Myocyte (in vitro differentiated cells): ENCODE measurements at places on chromosomes 12 and 14.
A peak's percentile ranks its signal among the peaks of the same experiment; 100 is the strongest.

DNA sequence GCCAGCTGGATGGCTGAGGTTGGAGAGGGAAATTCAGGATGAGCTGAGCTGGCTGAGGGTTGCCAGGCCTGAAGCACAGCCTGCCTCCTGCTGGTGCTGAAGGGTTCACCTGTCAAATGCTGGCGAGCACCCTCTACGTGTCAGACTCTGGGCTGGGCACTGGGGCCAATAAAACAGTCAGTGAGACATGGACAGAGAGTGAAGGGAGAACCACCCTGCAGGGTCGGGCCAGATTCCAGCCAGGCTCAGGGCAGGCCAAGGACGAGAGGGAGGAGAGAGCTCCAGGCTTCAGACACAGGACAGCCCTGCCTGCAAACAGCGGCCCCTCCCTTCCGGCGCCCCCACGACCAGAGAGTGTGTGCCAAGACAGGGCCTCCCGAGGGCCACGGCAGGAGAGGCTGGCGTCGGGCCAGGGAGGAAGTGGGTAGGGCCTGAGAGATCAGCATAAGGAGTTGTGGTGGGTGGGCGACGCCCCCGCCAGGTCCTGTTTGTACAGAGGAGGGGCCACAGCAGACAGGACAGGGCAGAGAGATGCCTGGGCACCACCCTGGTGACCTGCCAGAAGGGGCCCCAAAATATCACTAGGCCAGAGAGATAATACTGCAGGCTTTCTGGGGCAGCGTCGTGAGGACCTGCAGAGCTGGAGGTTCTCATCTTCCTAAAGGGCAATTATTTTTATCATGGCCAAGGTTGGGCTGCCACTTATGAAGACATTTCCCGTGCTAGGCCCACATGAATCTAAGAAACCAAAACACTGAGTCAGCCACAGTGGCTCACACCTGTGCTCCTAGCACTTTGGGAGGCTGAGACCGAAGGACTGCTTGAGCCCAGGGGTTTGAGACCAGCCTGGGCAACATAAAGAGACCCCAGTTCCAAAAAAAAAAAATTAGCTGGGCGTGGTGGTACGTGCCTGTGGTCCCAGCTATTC is 73.1 kb upstream of the GPR68 start:
- no peak for DNase-seq

DNA sequence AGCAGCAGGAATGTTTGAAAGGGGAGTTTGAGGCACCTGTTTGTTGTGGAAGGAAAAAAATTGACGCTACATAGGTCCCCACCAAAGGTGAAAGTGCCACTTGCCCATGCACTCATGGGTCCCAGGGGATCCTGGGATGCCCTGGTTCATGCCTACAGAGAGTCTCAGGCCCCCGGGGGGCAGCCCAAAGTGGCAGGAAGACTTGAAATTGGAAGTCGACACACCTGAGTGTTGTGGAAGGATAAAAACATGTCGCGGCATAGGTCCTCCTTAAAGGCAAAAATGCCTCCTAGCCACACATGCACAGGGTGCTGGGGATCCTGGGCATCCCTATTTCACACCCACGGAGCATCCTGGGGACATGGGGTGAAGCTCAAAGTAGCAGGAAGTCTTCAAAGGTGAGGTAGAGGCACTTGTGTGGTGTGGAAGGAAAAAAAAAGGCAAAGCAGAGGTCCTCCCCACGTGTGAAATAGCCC is 576.1 kb downstream of the ALG10 start:
- no peak for DNase-seq

- no peak for DNase-seq
Measured at GRCh38 chr12:18576648-18577047, 161.2 kb downstream of the PLCZ1 start.

DNA sequence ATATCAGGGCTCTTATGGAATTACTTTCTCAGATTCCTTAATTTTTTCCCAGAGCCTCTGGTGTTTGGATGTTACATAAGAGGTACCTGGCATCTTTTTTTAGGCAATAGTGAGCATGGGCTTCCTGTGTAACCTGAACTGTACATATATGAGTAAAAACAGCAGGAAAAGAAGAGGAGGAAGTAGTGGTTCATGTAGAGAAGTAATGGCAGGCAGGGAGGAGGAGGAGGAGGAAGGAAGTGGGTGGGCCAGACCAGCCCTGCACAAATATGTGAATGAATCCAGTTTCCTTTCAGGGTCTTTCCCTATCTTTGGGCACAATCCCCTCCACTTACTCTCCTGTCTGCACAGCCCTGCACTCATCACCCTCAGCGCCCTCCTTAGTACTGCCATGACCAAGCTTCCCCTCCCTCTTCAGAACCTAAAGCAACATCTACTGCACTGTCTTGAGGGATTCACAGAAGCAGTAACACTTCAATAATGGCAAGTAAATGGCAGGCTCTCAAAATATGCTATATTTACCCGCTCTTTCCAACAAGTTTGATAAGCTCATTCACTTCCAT is 40.9 kb upstream of the GSG1 start:
- no peak for DNase-seq

GRCh38 chr14:77880056-77880455 is 80.1 kb downstream of the ADCK1 start:
- DNase-seq: no peak

DNA sequence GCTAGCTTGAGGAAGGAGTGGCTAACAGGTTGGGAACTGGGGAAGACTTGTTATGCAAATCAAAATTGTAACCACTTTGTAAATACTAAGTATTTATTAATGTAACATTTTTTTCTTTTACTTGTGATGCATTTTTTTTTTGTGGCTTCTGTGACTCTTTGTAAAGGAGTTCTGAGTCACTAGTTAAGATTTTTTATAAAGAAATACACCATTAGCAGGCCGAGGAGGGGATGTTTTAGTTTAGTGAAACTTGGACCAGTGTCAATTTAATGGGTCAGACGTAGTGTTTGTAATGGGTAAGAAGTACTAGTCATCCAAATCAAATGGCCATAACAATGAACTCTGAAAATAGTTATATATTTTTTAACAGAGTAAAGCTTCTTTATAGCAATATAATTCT is 43.1 kb downstream of the AKAP6 start:
- peak; percentile 60 for DNase-seq

- DNase-seq: no peak
Measured at GRCh38 chr12:32332446-32332845, 66.9 kb upstream of the FGD4 start.

GRCh38 chr12:43653289-43653915 is 101.4 kb upstream of the ADAMTS20 start:
- DNase-seq: peak; percentile 61

- DNase-seq: no peak
Measured at GRCh38 chr12:96874211-96874610, 32.8 kb upstream of the NEDD1 start.

DNA sequence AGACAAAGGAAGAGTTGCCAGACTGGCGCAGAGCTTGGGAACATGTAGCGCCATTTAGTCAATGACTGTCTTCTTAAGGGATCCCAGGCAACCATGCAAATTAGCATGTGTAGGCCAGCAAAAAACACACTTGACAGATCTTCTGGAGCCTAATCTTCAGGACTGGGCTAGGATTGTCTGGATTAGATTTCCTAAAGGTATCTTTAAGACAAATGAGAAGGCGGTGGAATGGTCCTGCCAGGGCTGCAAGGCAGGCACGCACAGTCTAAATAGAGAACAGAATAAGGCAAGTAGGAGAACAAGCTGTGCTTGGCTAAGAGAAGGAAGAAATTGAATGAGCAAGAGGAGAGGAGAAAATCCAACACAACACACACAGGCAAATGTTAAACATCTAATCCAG is 80.0 kb downstream of the CIT start:
- DNase-seq: no peak

DNA sequence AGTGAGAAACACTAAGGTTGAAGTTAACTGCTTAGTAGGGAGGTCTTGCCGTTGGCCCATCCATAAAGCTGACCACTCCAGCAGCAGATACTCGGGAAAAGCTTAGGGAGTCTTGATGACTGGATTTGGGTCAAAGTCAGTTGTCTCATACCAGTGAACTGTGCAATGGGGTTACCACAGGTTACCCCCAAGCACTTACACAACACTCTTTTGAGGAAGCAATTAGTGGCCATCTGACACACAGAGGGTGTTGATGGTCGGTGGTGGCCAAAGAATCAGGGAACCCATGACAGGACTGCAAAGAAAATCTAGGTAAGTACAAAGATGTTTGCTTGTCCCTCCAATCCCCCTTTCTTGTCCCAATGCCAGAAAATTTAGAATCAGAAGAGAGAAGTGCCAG is 410.2 kb downstream of the APAF1 start:
- DNase-seq: no peak

DNA sequence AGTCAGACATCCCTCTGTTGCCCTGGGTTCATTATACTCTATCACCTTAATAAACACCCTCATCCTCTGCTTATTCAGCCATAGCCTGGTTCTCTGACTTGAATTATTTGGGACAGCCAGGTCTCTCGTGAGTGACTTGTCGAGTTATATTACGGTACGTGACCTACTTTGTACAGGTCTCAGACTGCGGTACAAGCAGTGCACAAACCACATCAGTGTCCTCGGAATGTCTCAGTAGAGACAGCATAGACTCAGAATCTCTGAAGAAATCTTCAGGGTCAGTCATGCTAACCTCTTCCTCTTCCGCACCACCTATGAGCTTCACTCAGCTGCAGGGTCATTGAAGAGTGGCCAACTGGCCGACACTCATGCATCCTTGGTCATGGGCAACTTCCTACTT is 860.8 kb downstream of the BCL11B start:
- no peak for DNase-seq

DNA sequence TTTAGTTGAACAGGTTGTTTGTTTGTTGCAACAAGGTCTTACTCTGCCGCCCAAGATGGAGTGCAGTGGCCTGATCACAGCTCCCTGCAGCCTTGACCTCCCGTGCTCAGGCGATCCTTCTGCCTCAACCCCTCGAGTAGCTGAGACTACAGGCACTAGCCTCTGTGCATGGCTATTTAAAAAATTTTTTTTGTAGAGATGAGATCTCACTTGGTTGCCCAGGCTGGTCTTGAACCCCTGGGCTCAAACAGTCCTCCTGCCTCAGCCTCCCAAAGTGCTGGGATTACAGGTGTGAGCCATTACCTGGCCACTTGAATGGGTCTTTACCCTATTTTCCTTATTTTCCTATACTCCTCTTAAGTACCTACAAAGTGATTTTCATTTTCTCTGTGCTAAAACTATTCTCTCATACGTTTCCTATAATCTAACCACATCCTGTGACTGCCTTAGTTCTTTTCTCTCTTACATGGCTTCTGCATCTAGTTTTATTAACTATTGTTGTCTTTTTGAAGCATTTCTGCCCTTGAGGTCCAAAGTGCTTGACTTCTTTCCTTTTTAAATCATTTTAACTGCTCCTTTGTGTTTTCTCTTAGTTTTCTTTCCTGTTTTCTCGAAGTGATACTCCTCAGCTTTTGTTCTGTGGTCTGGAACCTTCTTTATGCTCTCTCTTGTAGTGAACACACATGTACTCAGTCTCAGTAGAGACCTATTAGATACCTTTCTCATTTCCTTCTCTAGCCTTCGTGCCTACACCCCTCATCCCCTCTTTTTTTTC is 14.1 kb downstream of the GPX2 start:
- no peak for DNase-seq

GRCh38 chr12:59677857-59678256 is 82.0 kb downstream of the SLC16A7 start:
- no peak for DNase-seq

GRCh38 chr12:72271451-72272090 is 599 bp upstream of the TRHDE start:
- DNase-seq: peak; percentile 2

DNA sequence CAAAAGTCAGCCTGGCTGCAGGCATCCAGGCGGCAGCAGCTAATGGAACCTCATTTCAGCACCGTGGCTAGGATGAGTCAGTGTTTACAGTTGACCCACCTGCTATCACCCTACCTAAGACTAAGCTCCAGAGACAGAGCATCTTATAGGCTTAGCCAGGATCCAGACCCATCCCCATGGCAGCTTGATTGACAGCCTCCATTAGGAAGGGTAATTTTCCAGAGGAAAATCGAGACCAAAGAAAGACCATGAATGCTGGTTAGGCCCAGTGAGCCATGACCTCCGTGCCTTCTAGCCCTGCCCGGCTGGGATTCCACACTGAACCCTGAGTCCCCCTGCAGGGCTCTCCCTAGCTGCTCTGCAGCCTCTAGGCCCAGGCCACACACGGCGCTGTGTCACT is 38.7 kb downstream of the TUNAR start:
- DNase-seq: no peak

- DNase-seq: no peak
Measured at GRCh38 chr12:58967561-58967960, 47.3 kb upstream of the LRIG3 start.

DNA sequence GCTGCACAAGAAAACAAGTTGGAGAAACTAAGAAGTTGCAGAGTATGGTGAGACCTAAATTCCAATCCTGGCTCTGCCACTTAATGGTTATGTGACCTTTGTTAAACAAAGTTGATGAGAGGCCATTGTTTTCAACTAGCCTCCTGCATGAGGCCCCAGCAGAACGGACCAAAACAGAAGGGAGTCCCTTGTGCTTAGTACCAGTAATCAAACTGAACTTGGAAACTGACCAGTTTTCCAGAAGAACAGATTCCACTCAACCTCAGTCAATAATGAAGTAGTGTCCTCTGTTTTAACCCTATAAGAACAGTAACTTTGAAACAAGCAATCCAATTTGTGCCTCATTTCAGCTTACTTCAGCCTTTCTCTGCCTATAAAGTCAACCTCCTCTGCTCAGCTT is 69.9 kb downstream of the C12orf56 start:
- DNase-seq: no peak

- no peak for DNase-seq
Measured at GRCh38 chr14:61699027-61699426, 3.7 kb downstream of the HIF1A start.

DNA sequence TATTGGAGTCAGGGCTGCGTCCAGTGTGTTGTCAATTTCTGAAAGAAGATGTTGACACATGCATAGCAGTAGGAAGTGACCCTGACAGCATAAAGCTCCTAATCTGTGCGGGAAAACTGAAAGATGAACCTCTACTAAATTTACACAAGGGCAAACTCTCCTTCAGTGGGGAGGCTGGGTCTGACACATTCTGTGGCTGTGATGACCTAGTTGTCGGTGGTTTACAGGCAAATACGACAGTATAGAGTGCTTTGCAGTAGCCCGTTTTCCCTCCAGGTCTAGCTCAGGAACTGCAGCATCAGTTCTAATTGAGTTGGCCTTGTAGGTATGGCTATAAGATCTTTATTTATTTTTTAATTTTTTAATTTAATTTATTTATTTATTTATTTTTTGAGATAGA is 14.8 kb upstream of the GABARAPL1 start:
- no peak for DNase-seq
